Muscle of arm (tissue), 14 donors: ENCODE measurements at places on chromosomes 7 and 10. TPM values are rescaled to one million over a fixed set of nuclear protein-coding genes. Genes with fewer than 3 reads are reported as not detected.
A peak's percentile ranks its signal among the peaks of the same experiment; 100 is the strongest.

GRCh38 chr10:97726636-97727178 lies 10.2 kb upstream of the ZFYVE27 start:
- DNase-seq: peak; percentile 62

KLF14 gene
- polyA plus RNA-seq: not detected

DNA sequence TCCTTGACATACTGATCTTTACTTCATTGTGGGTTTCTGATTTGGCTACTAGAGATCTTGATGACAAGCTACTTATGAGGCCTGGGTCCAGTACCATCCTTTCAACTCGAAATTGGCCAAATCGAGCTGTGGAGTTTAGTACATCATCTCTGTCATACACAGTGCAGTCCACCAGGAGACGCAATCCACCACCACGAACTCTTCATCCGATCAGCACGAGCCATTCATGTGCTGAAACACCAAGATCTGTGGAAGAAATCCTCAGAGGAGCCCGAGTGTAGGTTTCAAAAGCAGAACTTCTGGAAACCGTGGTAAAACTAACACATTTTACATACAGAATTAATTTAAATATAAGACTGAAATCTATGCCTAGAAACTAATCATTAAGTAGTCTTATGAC lies 14.2 kb downstream of the DNAJC9 start:
- no peak for DNase-seq

DNA sequence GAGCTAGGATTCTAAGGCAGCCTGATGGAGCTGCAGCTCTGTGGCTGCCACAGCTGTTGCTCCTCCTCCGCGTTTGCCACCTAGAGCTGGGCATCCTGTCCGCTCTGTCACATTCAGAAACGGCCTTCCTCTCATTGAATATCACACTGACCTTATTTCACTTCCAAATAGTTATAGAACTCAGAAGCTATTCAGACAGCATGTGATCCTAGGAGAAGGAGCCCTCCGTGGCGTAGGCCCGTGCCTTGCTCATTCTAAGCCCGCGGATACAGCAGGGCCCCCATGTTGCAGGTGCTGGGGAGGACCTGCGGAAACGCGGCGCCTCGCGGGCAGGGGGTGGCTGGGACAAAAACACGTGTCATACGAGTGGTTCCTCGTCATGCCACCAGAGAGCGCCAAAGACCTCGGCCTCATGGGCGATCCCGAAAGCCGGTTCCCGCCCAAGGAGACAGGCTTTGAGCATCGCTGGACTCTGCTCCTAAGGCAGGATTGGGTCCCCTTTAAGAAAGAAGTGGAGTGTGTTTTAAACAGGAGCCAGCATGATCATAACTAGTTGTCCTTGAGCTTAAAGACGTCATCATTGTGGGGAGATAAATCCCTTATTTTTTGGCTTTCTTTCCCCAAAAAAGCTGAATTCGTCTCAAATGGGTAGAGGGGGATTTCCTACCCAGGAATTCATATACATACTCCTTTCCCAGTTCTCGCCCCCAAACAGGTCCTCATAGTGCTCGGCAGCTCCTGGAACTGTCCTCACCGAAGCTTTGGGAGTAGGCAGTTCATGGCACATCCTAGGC lies 17.9 kb upstream of the FIGNL1 start:
- peak; percentile 80 for DNase-seq

DNA sequence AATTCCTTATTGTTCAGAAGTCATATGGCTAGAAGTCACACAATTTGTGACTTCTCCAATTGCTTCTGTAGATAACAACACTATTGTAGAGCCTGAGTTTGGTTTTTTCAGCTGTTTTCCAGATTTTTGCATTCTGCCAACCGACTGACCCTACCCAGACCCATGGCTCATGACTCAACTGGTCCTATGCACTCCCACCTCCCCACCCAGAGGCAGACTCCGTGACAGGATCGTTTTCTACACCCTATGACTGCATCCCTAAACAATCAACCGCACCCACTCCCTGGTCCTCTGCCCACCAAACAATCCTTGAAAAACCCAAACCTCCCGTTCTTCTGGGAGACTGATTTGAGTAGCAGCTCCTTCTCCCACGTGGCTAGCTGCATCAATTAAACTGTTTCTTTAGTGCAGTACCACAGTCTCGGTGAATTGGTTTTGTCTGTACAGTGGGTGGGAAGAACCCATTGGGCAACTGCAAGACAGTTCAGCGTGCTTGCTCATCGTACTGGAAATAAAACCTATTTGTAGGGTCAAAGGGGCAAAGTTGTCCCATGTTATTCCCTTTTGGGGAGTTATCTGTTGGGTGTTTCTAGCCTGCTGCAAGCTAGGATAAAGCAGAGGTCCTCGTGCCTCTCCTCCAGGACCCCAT lies 150.3 kb upstream of the FAM20C start:
- DNase-seq: no peak

GRCh38 chr10:52965938-52966401 lies 193.4 kb upstream of the MBL2 start:
- DNase-seq: no peak

DNA sequence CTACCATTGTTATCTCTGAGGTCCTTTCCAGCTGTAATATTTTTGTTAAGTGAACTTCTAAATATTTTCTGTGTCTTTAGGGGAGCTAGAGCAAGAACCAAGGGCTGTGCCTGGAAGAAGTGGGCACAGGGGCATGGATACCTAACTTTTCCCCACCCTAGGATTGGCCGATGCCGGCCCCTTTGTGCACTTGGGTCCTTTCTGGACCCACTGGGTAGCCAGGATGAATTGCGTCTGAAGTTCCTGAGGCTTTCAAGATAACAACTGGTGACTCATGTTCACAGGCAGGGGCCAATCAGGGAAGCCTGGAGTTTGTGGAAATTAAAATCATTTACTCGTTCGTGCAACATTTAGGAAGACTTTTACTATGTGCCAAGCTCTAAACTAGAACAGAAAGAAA lies 758 bp downstream of the DPCD start:
- no peak for DNase-seq

GRCh38 chr10:103545771-103546281 lies 52.3 kb downstream of the NEURL1 start:
- no peak for DNase-seq

DNA sequence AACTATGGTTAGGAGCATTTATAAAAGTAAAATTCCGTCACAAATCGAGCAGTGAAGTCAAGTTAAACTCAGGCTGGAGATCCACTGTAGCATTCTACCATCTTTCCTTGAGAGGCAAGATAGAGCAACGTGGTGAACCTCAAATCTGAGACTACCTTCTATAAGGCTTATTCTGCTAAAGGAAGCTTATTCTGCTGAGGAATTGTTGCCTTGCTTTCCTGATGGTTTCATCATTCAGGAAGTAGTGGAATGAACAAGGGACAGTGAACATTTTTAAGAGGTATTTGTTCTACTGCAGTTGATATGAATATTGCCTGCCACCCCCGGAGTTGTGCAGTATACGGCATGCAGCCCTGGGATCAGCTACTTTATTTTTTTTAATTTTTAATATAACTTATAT lies 170.8 kb downstream of the VPS50 start:
- DNase-seq: no peak

GRCh38 chr7:20577441-20578071 lies 37.9 kb upstream of the ABCB5 start:
- DNase-seq: peak; percentile 60

- DNase-seq: no peak
Observed at GRCh38 chr10:124281666-124282065, 137.1 kb downstream of the OAT start.

HTR5A gene
- polyA plus RNA-seq: not detected

RAMP3 gene
- polyA plus RNA-seq: 2.9 TPM

- no peak for DNase-seq
Observed at GRCh38 chr7:158448430-158449100, 139.1 kb downstream of the PTPRN2 start.

DNA sequence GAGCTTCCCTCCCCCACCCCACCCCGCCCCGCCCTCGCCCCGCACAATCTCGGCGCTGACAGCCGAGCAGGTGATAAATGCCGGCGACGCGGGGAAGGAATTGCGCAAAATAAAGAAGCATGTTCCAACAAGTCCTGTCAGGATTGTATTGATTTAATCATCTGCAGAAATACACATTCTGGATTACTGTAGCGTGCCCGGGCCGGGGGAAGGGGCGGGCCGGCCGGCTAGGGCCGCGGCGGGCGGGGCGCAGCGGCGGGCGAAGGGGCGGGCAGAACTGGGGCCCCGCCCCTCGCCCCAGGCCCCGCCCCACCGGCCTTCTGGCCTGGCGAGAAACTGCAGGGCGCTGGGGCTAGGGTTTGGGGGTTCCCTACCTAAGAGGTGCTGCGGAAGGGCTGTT lies 88.9 kb upstream of the PAX2 start:
- DNase-seq: no peak

DNA sequence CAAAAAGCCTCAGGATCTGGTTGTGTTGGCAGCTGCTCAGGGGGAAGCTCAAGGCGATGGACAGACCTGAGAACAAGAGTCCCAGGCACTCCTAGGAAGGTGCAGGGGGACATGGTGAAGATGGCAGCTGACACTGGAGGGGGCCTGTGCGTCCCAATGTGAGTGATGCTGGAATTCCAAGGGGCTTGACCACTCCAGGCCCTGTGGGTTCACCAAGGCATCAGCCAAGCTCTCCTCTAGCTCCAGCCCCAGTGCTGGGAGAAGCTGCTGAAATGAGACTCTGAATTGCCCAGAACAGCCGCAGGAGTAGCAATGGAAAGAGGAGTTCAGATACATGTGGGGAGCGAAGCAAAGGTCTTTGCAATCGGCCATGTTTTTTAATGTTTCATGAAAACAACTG lies 16.0 kb downstream of the UPP1 start:
- no peak for DNase-seq

DNA sequence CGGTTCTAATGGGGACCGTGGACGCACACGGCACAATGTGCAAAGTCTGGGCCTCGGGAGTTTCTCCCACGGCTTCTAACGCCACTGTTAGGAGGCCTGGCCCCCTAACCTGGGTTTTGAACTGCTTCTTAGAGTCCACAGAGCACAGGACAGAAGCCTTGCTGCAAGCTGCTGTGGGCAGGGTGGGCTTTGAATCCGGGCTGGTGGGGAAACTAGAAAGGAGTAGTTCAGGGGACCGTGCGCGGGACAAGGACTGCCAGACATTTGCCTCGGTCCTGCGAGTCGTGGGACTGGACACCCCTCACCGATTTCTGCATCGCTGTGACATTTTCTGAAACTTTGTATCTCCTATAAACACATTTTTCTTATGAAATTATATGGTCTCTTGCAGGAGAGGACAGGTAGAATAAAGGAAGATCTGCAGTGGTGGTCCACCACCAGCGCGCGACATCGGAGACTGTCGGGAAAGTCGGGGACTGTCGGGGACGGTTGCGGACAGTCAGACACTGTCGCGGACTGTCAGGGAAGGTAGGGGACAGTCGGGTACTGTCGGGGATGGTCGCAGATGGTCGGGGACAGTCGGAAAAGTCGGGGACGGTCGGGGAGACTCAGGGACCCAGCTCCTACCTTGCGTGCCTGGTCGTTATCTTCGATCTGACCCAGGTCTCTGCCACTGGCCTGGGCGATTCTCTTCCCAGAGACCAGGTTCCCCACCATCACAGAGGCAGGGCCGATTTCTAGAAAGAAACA lies 222.1 kb downstream of the ZMYND11 start:
- no peak for DNase-seq

- DNase-seq: no peak
Observed at GRCh38 chr10:43874984-43875383, 226.3 kb upstream of the ZNF32 start.

GRCh38 chr10:129136951-129137350 lies 330.1 kb upstream of the MGMT start:
- DNase-seq: no peak

TRIM50 gene
- 0.35 TPM for polyA plus RNA-seq

DNA sequence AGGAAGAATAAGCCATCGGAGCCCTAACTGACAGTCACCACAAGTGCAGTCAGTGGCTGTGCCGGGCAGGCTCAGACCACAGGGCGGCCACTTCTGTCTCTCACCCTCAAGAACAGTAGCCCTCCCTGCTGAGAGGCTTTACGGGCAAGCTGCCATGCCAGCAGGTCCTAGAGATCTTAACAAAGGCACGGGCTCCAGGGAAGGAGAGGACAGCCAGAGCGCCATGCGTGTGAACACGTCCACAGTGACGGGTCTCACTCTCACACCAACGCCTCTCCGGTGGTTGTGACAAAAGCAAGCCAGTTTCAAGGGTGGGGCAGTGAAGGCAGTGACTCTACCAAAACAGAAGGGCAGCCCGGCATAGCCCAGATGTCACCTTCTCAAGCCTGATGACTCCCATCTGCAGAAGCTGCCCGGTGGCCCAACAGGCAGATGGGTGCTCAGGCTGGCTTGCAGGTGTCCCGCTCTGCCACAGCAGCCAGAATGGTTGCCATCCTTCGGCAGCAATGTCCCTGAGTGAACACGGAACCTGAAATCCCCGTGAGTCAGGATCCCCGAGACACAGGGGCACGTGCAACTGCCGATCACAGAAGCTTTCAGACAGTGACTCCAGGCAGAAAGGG lies 102.0 kb downstream of the FAM53B start:
- no peak for DNase-seq

BRAF gene
- 14.1 TPM for polyA plus RNA-seq

CALML5 gene
- polyA plus RNA-seq: not detected

- peak; percentile 27 for DNase-seq
Observed at GRCh38 chr7:29146888-29147609, 712 bp upstream of the CPVL start.

ANXA8L1 gene
- polyA plus RNA-seq: 2.8 TPM

DNA sequence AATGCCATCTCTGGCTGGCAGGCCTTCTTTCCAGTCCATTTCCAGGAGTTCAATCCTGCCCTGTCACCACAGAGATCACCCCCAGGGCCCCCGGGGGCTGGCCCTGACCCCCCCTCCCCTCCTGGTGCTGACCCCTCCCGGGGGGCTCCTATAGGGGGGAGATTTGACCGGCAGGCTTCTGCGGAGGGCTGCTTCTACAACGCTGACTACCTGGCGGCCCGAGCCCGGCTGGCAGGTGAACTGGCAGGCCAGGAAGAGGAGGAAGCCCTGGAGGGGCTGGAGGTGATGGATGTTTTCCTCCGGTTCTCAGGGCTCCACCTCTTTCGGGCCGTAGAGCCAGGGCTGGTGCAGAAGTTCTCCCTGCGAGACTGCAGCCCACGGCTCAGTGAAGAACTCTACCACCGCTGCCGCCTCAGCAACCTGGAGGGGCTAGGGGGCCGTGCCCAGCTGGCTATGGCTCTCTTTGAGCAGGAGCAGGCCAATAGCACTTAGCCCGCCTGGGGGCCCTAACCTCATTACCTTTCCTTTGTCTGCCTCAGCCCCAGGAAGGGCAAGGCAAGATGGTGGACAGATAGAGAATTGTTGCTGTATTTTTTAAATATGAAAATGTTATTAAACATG lies 6.0 kb downstream of the CHPF2 start:
- no peak for DNase-seq

COL1A2 gene
- 7,596 TPM for polyA plus RNA-seq

GRCh38 chr7:129095258-129095657 lies 40.3 kb upstream of the TNPO3 start:
- no peak for DNase-seq

GRCh38 chr10:74329873-74330272 lies 178.9 kb downstream of the ADK start:
- DNase-seq: no peak

- DNase-seq: no peak
Observed at GRCh38 chr7:18520450-18521235, 25.1 kb downstream of the HDAC9 start.
